ENCODE measurements at places on chromosomes 1 and 21.
A peak's percentile ranks its signal among the peaks of the same experiment; 100 is the strongest.

GRCh38 chr1:17125756-17126237, 6.5 kb upstream of the PADI2 start:
- DNase-seq: peak; percentile 88
- no peaks in the 10 kb centered on the region for H3K27me3 ChIP-seq
- no peak overlapping the region for H3K27ac ChIP-seq
- peaks cover 45% of the 10 kb centered on the region for H3K4me1 ChIP-seq
- H3K4me3 ChIP-seq: no peak overlapping the region

- H3K27ac ChIP-seq: no peak overlapping the region
- no peak overlapping the region for H3K4me3 ChIP-seq
- H3K27me3 ChIP-seq: no peaks in the 10 kb centered on the region
These were observed 18.3 kb downstream of the DEGS1 start for GRCh38 chr1:224201383-224201782.

- no peak for DNase-seq
- peak overlapping the region; percentile 76 for H3K4me3 ChIP-seq
- H3K36me3 ChIP-seq: no peaks in the 10 kb centered on the region
These were observed 333 bp upstream of the CHAF1B start for GRCh38 chr21:36384885-36385232.

DNA sequence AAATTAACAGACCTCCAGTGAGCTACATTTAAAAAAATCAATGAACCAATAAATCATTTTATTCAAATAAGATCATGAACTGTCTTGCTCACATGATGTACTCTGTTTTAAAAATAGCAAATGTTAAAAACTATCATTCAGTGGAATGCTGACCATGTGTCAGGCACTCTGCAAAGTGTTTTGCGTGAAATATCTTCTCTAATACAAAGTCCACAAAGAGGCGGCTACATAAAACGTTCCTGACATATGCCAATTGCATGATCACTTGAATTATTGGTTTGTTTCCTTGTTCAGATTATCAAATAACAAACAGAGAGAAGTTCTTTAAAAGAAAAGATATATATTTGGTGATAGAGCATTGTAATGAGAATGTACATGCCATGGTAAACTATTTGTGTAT, 10.7 kb downstream of the FMO2 start:
- no peaks in the 10 kb centered on the region for H3K27me3 ChIP-seq
- H3K4me1 ChIP-seq: no peaks in the 10 kb centered on the region
- no peak overlapping the region for H3K4me3 ChIP-seq
- DNase-seq: no peak

All from SJCRH30 (cell line).